ENCODE measurements at places on chromosomes 16 and 17. TPM values are rescaled to one million over a fixed set of nuclear protein-coding genes. Genes with fewer than 3 reads are reported as not detected.

Gene TMC5
- polyA plus RNA-seq = 56.0 TPM

- peak; percentile 93 for DNase-seq
- peak overlapping the region; percentile 84 for H3K27ac ChIP-seq
- H3K27me3 ChIP-seq = no peaks in the 10 kb centered on the region
- H3K36me3 ChIP-seq = no peaks in the 10 kb centered on the region
- peak overlapping the region; percentile 57 for H3K4me3 ChIP-seq
- peaks cover 18% of the 10 kb centered on the region for H3K4me1 ChIP-seq
Observed at GRCh38 chr17:35433075-35433894, 985 bp upstream of the SLFN12 start.

- H3K27me3 ChIP-seq = no peaks in the 10 kb centered on the region
- H3K4me3 ChIP-seq = no peak overlapping the region
- no peak overlapping the region for H3K27ac ChIP-seq
- no peaks in the 10 kb centered on the region for H3K4me1 ChIP-seq
Observed at GRCh38 chr17:9309216-9309615, 266.4 kb downstream of the STX8 start.

GRCh38 chr17:51091635-51092034, 29.0 kb downstream of the SPAG9 start:
- H3K27ac ChIP-seq = no peak overlapping the region
- H3K27me3 ChIP-seq = no peaks in the 10 kb centered on the region
- peaks cover 9% of the 10 kb centered on the region for H3K4me1 ChIP-seq
- DNase-seq = no peak

DNA sequence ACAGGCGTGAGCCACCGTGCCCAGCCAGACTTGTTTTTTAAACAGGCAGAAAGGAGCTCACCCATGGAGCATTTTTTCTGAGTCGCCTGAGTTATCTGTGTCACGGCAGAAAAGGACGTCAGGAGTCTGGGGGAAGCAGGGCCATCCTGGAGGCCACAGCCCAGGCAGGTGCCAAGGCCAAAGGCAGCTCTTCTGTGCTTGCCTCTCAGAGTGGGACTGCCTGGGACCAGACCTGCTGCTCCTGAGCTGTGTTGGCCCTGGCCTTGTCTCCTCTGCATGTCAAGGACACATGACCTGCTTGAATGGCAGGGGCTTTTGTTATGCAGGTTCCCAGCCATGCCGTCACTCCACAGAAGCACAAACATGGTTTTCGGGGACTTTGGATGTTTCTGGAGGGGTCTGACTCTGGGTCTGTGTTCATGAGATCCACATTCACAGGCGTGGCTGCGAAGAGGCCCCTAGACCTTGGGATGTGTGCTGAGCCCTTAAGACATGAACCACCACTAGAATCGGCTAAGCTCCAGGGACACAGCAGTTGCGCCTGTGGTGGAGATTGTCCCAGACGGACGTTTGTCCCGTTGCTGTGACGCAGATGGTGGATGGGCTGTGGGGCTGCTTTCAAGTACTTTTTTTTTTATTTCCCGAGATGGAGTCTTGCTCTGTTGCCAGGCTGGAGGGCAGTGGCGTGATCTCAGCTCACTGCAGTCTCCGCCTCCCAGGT, 33.8 kb downstream of the FOXK2 start:
- no peak for DNase-seq
- H3K27ac ChIP-seq = peak overlapping the region; percentile 88
- H3K36me3 ChIP-seq = no peaks in the 10 kb centered on the region
- peaks cover 73% of the 10 kb centered on the region for H3K4me1 ChIP-seq
- H3K4me3 ChIP-seq = no peak overlapping the region
- H3K27me3 ChIP-seq = no peaks in the 10 kb centered on the region

DNA sequence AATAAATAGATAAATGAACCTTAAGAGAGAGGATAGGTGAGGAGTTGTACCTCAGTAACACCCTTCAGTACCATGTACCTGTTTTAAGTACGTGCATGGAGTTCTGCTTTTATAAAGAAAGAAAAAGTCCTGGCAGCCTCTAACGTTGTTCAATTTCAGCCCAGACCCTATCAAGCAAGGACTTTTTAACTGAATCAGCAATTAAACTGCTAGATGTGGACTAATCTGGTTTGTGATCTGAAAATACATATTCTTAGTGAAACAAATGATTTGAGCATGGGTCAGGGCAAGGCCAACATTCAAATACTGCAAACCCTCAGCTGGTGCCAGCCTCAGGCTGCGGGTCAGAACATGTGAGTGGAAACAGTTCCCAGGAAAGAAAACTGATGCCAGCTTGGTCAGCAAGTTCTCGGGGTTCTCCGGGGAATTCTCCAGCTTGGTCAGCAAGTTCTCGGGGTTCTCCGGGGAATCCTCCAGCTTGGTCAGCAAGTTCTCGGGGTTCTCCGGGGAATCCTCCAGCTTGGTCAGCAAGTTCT, 84.5 kb downstream of the MRM3 start:
- H3K27ac ChIP-seq = peak overlapping the region; percentile 1
- no peaks in the 10 kb centered on the region for H3K36me3 ChIP-seq
- peaks cover 88% of the 10 kb centered on the region for H3K4me1 ChIP-seq

GRCh38 chr17:63542942-63543821, 7.1 kb upstream of the DCAF7 start:
- no peak for DNase-seq
- no peaks in the 10 kb centered on the region for H3K36me3 ChIP-seq
- H3K27me3 ChIP-seq = peaks cover 11% of the 10 kb centered on the region

Gene FBXW10B
- polyA plus RNA-seq = not detected

Gene SAMD14
- polyA plus RNA-seq = 0.92 TPM

Gene ACSM2B
- polyA plus RNA-seq = not detected

- H3K27me3 ChIP-seq = no peaks in the 10 kb centered on the region
- no peak overlapping the region for H3K4me3 ChIP-seq
- H3K27ac ChIP-seq = no peak overlapping the region
- H3K4me1 ChIP-seq = no peaks in the 10 kb centered on the region
- H3K36me3 ChIP-seq = no peaks in the 10 kb centered on the region
Observed at GRCh38 chr16:85629326-85629725, 16.2 kb downstream of the GSE1 start.

DNA sequence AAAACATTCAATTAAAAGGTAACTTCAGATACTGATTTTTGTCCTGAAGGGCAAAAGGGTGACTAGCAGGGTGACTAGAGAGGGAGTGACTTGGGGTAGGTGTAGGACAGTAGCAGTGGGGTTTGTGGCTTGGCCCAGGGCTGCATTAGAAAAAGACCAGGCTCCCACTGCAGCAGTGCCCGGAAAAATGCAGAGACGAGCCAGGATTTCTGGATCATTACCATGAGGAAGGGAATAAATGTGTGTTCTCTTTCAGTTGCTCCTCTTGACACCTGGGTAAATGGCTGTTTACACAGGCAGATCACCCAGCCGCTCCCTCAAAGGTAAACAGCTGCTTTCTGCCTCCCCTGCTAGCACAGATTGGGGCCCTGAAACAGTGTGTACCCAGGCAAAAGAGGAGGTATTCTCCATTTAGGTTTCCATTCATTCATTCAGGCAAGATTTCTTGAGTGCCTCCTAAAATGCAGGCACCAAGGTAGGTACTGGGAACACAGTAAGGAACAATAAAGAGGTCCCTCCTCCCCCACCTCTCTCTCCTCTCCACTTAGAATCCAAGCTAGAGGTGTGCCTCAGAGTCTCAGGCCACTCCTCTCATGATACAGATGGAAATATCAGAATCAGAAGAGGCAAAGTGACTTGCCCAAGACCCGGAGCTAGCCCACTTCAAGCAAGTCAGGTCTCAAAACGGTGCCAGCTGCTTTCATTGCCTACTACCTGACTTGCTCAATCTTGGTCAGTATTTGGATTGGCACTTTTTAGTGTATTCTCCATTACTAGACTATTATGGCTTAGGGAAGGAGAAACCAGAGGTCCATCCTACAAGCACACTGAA, 15.2 kb upstream of the TOX3 start:
- no peak for DNase-seq
- no peak overlapping the region for H3K27ac ChIP-seq
- H3K36me3 ChIP-seq = no peaks in the 10 kb centered on the region
- no peak overlapping the region for H3K4me3 ChIP-seq
- no peaks in the 10 kb centered on the region for H3K4me1 ChIP-seq
- no peaks in the 10 kb centered on the region for H3K27me3 ChIP-seq

DNA sequence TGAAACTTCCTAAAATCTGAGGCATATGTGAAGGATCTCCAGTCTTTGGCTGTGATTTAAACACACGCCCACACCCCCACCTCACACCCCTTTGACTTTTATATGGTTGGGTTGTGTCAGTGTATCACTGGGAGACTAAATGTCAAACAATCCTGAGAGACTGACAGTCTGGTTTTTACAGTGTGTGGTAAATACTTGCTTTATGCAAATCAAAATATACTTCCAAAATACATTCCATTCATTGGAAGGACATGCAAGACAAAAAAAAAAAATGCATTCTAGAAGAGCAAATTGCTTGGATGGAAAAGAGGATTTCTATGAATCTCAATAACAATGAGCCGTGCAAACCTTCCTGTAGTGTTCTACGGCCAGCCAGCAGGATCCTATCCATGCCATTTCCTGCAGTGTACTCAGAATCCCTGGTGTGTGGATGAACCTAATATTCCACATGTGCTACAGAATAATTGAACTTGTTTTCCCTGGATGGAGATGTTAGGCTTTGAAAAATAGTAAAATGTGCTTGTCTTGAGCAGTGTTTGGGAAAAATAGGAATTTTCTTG, 602.1 kb upstream of the GOT2 start:
- DNase-seq = no peak
- no peaks in the 10 kb centered on the region for H3K4me1 ChIP-seq
- no peak overlapping the region for H3K27ac ChIP-seq

Gene MMP25
- polyA plus RNA-seq = 2.8 TPM

Gene OR2C1
- polyA plus RNA-seq = not detected

GRCh38 chr17:70365091-70365583, 195.8 kb downstream of the KCNJ2 start:
- DNase-seq = no peak
- no peak overlapping the region for H3K4me3 ChIP-seq
- H3K36me3 ChIP-seq = no peaks in the 10 kb centered on the region
- no peaks in the 10 kb centered on the region for H3K27me3 ChIP-seq

GRCh38 chr17:82112914-82113311, 14.9 kb upstream of the FASN start:
- no peaks in the 10 kb centered on the region for H3K27me3 ChIP-seq
- H3K36me3 ChIP-seq = no peaks in the 10 kb centered on the region
- H3K4me3 ChIP-seq = no peak overlapping the region
- H3K4me1 ChIP-seq = no peaks in the 10 kb centered on the region
- no peak overlapping the region for H3K27ac ChIP-seq

GRCh38 chr16:106623-107324, 28.7 kb downstream of the MPG start:
- no peaks in the 10 kb centered on the region for H3K27me3 ChIP-seq
- DNase-seq = no peak
- H3K36me3 ChIP-seq = peaks cover 15% of the 10 kb centered on the region
- H3K4me1 ChIP-seq = no peaks in the 10 kb centered on the region

Gene HID1
- polyA plus RNA-seq = 33.8 TPM

- peaks cover 96% of the 10 kb centered on the region for H3K27me3 ChIP-seq
- peak overlapping the region; percentile 70 for H3K27ac ChIP-seq
- no peak for DNase-seq
- peak overlapping the region; percentile 59 for H3K4me3 ChIP-seq
- H3K4me1 ChIP-seq = peaks cover 49% of the 10 kb centered on the region
Observed at GRCh38 chr17:48612854-48613691, 2.0 kb downstream of the HOXB8 start.

Gene MEFV
- polyA plus RNA-seq = 0.85 TPM

DNA sequence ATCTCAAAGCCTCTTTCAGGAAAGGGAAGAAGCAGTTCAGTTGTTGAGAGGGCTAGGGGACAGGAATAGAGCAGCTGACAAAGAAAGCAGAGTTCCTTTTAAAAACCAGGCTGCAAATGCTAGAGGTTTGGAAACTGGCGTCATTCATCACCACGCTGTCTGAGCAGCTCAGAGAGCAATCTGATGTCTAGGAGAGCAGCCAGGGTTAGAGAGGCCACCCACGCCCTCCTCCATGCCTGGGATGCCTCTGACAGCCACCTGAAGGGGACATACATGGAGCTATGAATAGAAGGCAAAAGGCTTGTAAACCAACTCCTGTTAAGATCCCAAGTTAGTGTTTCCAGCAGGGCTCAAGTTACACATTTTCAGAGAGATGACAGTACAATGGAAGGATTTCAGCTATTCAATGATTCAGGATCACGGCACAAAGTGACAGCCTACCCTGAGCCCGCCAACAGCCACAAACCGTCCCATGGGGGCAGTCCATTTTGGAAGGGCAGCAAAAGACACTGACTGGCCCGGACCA, 12.4 kb downstream of the RAB5C start:
- H3K27ac ChIP-seq = no peak overlapping the region
- DNase-seq = no peak
- no peak overlapping the region for H3K4me3 ChIP-seq
- H3K4me1 ChIP-seq = peaks cover 26% of the 10 kb centered on the region
- H3K27me3 ChIP-seq = no peaks in the 10 kb centered on the region
- H3K36me3 ChIP-seq = peaks cover 45% of the 10 kb centered on the region

Gene ZFHX3
- 0.69 TPM for polyA plus RNA-seq

GRCh38 chr17:61400717-61401388, 1.2 kb downstream of the TBX2 start:
- peak overlapping the region; percentile 46 for H3K4me3 ChIP-seq
- peak; percentile 58 for DNase-seq
- H3K27ac ChIP-seq = peak overlapping the region; percentile 40
- peaks cover 76% of the 10 kb centered on the region for H3K4me1 ChIP-seq
- H3K36me3 ChIP-seq = no peaks in the 10 kb centered on the region

GRCh38 chr16:14180481-14180944, 109.4 kb downstream of the MRTFB start:
- H3K27me3 ChIP-seq = no peaks in the 10 kb centered on the region
- H3K36me3 ChIP-seq = no peaks in the 10 kb centered on the region
- no peak overlapping the region for H3K27ac ChIP-seq
- no peaks in the 10 kb centered on the region for H3K4me1 ChIP-seq
- DNase-seq = no peak

DNA sequence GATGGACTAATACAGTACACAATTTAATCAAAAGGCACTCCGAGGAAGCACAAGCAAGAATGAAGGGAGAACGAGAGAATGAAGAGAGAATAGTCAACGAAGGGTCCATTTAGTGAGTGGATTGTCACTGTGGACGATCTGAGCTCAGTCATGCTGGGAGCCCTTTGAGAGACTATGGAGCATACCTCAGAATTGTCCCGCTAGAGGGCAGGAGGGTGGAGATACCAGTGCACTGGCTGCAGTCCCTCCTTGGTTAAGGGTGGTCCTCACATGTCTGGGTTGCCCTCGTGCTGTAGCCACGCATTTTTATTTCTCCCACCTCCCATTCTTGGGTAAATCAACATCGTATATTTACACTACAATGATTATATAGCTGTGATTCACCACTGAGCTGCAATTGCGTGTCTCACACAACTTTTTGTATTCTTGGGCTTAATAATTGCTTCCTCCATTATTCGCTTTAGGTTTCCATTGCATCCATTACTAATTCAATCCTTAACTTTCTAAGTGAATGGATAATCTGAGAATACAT, 33.2 kb upstream of the FAM20A start:
- no peak overlapping the region for H3K4me3 ChIP-seq
- no peak for DNase-seq

GRCh38 chr17:20043021-20043420, 33.9 kb downstream of the SPECC1 start:
- H3K4me3 ChIP-seq = no peak overlapping the region
- no peak overlapping the region for H3K27ac ChIP-seq
- H3K36me3 ChIP-seq = no peaks in the 10 kb centered on the region
- no peaks in the 10 kb centered on the region for H3K27me3 ChIP-seq

- no peaks in the 10 kb centered on the region for H3K36me3 ChIP-seq
- no peak overlapping the region for H3K27ac ChIP-seq
- no peaks in the 10 kb centered on the region for H3K27me3 ChIP-seq
- H3K4me1 ChIP-seq = no peaks in the 10 kb centered on the region
Observed at GRCh38 chr17:80109713-80110446, 8.5 kb downstream of the GAA start.
